AG08395 (cell line): ENCODE measurements at places on chromosomes 1 and 21.

DNA sequence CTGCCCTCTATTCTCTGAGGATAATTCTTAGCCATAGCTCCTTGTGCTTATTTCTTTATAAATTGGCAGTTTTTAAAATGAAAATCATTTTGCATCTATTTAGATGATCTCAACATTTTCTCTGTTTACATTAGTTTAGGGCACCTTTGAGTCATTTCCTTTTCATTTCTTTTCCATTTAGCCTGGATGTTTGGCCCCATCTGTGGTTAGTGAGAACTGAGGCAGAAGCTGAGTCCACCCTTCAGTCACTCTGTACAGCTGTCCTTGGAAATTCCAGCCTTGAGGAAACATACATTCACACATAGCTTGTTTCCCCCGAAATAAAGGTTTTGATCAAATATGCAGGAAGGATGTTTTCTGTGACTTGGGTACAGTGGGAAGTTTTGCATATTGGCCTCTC lies 123.7 kb downstream of the NTNG1 start:
- DNase-seq: peak; percentile 3

- DNase-seq: no peak
Measured at GRCh38 chr1:58745666-58746065, 38.2 kb downstream of the JUN start.

GRCh38 chr21:42937960-42938605 lies 12.7 kb upstream of the ERVH48-1 start:
- no peak for DNase-seq

DNA sequence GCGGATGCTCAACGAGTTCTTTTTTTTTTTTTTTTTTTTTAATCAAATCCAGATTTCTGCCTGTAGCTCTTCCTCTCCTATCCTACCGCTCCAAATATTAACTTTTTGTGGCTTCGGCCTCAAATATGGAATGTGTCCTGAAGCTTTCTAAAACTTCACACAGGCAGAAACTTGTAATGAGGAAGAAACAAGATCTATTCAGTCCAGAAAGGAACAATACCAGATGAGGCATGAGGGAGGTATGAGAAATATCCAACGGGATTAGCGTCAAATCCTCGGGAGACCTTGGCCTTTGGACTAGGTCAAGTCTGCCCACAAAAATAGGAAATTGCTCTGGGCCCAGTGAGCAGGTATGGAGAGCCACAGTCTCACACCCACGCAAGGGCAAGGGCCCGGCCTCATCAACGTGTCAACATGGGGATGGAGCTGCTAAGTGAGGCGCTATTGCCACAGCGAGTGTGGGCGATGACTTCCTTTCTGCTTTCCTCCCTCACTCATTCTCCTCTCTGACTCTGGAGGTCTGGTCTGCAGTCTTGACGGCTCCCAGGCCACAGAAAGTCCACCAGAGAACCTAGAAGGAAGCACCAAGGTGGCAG lies 66.6 kb downstream of the BCAR3 start:
- DNase-seq: peak; percentile 78

DNA sequence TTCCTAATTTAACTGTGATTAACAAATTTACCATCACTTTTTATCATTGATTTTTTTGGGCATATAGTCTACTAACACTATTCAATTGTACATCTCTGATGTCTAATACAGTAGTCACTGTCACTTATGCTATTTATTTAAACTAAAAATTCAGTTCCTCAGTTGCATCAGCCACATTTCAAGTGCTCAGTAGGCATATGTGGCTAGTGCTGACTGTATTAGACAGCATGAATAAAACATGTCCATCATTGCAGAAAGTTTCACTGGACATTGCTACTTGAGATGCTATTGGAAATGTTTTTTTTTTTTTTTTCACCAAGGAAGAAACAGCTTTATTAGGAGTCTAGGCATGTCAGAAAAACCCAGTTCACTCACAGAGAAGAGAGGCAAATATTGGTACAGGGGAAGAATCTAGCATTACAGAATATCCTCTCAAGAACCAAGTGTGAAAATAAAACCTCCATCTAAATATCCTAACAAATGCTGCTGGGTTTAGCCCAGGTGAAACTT lies 108.1 kb upstream of the GNG4 start:
- no peak for DNase-seq

DNA sequence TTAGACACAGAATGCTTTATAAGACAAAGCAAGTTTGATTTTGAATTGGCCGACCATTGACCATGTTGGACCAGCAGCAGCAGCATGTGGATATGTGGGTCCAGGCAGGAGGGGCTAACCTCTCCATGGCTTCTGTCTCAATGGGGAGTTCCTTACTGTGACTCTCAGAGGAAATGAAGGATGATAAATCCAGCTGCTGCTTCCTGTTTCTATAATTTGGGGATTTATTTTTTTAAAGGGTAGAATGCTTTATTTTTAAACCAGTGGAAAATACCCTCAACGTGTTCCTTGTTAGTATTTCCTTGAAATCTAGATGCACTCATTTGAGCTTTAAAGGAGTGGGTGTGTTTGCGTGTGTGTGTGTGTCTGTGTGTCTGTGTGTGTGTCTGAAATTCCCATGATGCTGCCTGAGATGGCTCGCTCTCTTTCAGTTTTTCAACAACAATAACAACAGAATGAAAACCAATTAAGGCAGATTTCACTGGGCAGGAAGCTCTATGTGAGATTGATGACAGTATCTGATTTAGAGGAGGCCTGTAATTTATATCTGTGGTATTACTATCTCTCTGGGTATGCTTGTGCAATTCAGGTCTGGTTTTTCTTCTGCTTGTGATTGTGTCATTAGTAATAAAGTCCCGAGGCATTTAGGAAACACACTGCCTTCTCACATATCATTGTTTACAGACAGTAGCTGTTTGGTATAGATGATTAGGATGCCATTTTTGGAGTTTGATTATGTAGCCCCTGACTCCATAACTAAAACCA lies 86.1 kb upstream of the ZNF326 start:
- DNase-seq: peak; percentile 46

DNA sequence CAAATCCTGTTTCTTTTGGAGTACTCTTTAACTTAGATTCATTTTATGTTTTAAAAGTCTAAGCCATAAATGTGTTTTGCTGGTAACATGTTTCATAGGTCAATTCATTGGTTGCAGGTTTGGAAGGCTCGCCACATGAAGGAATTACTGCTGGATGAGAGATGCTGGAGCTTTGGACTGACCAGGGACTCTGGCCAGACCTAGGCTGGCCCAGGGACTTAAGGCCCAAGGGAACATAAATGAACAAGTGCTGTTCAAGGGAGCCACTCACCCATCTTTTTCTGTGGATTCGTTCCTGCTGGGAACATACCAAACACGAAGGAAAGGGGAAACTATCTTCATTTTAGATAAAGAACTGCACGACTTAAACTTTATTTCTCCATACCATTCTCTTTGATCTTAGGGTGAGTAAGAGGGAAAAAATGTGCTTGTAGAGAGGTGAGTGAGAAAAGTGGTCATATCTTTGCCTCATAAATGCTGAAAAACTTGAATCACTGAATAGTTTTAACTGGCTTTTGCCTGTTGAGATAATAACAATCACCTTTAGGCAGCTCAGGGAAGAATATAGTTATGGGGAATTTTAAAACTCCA lies 15.3 kb upstream of the SHCBP1L start:
- no peak for DNase-seq

GRCh38 chr21:28770867-28771661 lies 221.6 kb downstream of the LTN1 start:
- no peak for DNase-seq

GRCh38 chr1:6253380-6253779 lies 7.5 kb downstream of the GPR153 start:
- no peak for DNase-seq

- no peak for DNase-seq
Measured at GRCh38 chr1:25104932-25105561, 127.3 kb downstream of the SYF2 start.

- peak; percentile 96 for DNase-seq
Measured at GRCh38 chr1:247007511-247008405, at the start of gene ZNF695. Gene ZNF695, minus strand, starts transcription at chr1:247008057. Its CDS starts 149 bp downstream, at chr1:247007908.

DNA sequence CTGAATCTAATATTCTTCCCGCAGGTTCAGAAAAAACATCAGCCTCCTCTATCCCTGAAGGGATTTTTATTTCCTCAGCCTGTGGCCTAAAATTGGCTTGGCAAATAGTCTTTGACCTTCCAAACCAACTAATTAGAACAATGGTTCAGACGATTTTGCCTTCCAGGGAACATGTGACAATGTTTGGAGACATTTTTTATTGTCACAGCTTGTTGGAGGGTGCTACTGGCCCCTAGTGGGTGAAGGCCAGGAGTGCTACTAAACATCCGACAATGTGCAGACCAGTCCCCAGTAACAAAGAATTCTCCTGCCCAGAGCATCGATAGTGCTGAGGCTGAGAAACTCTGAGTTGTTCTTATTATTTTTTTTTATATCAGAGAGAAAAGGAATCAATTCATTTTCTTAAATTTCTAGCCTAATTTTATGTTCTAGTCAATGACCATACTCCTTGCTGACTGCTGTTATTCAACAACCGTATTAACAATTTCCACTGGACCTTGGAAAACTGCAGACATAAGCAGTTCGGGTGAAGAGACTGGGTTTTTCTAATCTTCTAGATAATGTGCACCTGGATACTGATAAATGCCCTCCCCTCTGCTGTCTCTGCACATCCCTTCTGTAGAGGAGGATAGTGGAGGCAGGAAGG lies 280.7 kb downstream of the LMX1A start:
- peak; percentile 52 for DNase-seq

DNA sequence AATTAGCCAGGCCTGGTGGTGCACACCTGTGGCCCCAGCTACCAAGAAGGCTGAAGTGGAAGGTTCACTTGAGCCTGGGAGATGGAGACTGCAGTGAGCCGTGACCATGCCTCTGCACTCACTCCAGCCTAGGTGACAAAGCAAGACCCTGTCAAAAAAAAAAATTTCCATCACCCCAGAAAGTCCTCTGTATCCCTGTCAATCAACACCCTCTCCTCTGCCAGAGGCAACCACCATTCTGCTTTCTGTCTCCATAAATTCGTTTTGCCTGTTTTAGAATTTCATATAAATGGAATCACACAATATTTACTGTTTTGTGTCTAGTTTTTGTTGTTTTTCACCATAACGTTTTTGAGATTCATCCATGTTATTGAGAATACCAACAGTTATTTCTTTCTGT lies 141.6 kb upstream of the SLC45A1 start:
- no peak for DNase-seq

DNA sequence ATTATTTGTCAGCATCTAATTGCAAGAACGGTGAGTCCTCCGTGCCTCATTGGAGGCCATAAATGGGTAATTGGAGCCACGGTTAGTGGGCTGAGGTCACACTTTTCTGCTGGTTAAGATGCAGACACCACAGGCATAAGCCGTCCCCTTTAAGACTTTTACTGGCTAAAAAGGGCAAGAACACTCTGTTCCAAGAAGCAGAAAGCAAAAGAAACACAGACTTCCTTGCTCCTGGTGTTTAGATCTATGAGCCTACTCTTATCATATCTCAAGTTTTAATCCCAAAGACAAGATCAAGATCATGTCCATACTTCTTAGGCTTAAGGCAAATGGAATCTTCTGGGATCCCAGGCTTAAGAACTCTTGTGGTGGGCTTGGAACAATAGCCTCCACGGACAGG lies 17.3 kb upstream of the GJA5 start:
- DNase-seq: no peak
